Stimulated activated CD8-positive, alpha-beta memory T cell treated with anti-CD3 and anti-CD28 coated beads, Interleukin-4, amount 100 ng/mL, for 48 hours (primary cell): ENCODE measurements at places on chromosomes 7 and 10.

- no peak for DNase-seq
Measured at GRCh38 chr7:45420843-45421495, 153.2 kb upstream of the ADCY1 start.

DNA sequence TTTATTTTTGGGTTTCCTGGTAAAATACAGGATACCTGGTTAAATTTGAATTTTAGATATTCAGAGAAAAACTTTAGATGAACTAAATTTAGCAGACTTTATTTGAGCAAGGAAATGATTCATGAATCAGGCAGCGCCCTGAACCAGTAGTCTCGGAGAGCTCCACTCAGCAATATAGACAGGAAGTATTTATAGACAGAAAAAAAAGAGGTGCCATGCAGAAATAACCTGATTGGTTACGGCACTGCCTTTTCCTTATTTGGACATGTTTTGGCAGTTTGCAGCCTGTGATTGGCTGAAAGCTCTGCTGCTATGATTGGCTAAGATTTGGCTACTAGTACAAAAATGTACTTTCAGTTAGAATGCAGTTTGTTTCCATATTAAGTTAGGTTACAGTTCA lies 198.3 kb upstream of the DKK1 start:
- DNase-seq = no peak

- DNase-seq = no peak
Measured at GRCh38 chr7:36522453-36523007, 132.9 kb downstream of the ANLN start.

- DNase-seq = no peak
Measured at GRCh38 chr7:3463696-3464095, 162.6 kb downstream of the SDK1 start.

DNA sequence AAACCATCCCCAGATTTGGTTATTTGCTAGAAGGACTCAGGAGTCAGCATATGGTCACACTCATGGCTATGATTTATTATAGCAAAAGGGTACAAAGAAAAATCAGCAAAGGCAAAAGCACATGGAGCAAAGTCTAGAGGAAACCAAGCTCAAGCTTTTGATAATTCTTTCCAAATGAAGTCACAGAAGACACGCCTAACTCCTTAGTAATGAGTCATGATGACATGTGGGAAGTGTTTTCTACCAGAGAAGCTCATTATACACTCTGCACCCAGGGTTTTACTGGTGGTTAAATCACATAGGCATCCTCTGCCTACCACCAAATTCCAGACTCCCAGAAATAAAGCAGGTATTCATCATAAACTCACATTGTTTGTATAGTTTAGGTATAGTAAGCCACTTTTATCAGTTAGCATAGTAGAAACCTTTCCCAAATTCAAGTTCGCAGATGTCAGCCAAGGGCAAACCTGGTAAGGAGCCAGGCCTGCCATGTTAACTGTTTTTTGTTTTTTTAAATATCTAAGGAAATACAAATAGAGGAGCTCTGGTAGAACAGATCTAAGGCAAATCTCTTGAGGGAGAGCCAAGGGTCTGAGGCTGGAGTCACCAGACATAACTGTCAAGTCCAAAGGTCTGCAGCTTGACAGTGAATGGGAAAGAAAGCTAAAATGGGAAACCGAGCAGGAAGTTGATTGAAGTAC lies 15.4 kb upstream of the HIBADH start:
- DNase-seq = no peak

GRCh38 chr10:11170993-11171851 lies 153.6 kb downstream of the CELF2 start:
- DNase-seq = peak; percentile 71

GRCh38 chr7:2639695-2640481 lies 8.1 kb downstream of the TTYH3 start:
- DNase-seq = no peak

DNA sequence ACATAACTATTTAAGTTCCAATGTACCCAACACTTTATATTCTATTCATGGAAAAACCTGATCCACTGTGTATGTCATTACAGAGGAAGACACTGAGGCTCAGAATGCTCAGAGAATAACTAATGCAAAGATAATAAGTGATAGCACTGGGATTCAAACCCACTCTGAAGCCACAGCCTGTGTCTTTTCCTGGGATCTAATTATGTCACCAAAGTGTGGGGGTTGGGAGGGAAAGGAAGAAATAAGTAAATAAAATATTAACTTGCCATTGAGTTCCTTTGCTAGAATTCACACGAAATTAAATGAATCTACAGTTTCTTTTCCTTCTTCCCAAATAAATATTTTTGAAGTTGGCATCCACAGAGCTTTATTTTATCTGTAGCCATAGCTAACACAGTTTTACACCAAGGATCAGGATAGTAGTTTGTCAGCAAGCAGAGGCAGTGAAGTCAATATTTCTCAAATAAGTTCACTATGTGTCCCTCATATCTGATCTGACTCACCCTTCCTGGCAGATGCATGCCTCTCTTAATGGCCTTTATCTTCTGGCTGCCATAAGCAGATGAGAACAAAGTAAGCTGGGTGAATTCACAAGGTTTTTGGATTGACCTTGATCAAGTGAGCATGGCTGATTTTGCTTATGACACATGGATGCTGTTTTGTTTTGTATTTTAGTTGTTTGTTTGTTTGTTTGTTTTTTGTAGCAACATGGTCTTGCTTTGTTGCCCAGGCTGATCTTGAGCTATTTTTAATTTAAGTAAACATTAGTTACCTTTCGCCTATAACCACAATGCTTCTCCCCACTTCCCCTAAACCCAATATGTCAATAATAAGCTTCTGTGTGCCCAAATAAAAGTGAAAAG lies 6.3 kb downstream of the RAPGEF5 start:
- DNase-seq = no peak
